ENCODE measurements at places on chromosomes 6 and 20.

GRCh38 chr6:31042806-31043205, 32.5 kb downstream of the MUC22 start:
- peak; percentile 59 for DNase-seq

GRCh38 chr20:61937146-61937962, 128.3 kb downstream of the TAF4 start:
- no peak for DNase-seq

DNA sequence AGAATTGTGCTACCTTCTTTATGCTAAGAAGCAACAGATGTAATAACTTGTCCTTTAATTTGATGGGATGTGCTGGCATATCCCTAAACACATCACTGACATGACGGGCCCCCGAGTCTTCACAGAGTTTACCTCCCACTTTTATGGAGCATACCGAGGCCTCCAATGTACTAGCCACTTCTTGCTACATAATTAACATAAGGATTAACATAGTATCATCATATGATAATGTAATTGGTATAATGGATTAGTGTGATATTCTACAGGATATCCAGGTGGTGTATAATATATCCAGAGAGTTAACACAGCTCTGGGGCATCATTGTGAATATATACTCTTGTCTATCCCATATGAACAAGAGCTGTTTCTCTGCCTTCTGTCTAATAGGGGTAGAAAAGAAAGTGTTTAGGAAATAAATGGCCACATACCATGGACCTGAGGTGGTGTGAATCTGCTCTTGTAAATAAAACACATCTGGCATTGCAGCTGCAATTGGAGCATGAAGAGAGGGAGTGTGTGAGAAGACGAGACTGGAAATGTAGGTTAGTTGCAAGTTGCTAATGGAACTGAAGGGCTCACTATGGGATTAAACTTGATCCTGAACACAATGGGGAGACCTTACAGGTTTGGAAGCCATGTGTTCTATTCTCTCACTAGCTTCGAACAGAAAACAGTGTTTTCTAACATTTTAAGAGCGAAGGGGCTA, 102.3 kb downstream of the IYD start:
- no peak for DNase-seq

GRCh38 chr6:157029980-157030690, 253.0 kb downstream of the ARID1B start:
- DNase-seq, result no peak

DNA sequence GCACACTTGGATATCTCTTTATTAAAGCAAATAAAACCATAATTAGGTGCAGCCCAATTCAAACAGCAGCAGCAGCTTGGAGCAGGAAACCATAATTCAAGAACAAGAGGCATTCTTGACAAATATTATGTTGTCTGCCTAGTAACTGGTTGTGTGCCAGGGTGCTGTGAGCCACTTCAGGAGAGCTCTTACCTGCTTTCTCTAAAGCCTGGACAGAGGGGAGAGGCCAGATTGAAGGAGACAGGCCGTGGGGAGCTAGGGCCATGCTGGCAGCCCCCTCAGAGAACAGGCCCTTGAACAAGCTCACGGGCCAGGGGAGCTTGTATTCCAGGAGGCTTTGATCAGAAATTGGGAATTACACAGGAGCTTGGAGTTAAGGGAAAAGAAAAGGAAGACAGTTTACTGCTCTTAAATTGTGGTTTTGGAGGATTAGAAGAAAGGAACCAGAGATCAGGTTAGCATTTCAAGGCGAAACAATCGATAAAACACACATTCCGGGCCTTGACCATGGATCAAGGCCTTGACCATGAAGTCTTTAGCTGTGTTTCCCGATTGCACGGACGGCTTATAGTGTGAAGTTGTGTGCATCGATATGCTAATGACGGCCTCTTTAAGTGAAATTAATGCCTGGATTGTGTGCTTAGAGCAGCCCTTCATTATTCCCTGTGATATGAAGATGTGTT, 69.8 kb upstream of the NKX2-2 start:
- no peak for DNase-seq

DNA sequence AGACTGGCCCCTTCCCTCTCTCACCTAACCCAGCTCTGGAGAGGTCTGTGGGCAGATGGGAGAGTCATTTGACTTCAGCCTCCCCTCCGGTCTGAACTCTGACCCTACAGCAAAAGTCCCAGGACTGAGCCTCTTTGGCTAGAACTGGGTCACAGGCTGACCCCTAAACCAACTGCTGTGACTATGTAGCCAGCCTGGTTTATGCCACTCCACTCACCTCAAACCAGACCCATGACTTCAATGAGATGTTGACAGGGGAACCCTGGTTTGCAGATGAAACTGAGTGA, 864 bp upstream of the OSBPL2 start:
- no peak for DNase-seq

DNA sequence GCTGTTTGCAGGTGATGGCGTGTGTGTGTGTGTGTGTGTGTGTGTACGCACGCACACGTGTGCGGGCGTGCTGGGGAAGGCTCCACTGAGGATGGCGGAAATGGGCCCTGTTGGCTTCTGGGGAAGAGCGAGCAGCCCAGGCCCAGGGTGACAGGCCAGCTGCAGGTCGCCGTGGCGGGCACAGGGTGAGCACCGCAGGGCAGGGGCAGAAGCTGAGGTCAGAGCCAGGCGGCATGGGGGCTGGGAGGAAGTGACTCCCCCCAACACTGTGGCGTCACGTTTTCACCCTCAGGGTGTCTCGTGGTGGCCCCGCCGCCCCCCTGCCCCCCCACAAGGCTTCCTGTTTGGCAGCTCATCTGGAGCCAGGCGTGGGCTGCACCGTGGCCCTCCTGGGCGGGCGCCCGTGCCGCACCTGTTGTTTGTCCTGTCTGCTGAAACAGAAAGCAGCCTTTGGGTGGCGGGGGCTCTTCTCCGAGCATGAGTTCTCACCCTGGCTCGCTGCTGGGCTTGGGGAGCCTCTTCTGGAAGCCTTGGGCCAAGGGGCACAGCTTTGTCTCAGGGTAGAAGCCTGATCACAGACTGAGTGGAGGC, 7.1 kb downstream of the RBM38 start:
- no peak for DNase-seq

DNA sequence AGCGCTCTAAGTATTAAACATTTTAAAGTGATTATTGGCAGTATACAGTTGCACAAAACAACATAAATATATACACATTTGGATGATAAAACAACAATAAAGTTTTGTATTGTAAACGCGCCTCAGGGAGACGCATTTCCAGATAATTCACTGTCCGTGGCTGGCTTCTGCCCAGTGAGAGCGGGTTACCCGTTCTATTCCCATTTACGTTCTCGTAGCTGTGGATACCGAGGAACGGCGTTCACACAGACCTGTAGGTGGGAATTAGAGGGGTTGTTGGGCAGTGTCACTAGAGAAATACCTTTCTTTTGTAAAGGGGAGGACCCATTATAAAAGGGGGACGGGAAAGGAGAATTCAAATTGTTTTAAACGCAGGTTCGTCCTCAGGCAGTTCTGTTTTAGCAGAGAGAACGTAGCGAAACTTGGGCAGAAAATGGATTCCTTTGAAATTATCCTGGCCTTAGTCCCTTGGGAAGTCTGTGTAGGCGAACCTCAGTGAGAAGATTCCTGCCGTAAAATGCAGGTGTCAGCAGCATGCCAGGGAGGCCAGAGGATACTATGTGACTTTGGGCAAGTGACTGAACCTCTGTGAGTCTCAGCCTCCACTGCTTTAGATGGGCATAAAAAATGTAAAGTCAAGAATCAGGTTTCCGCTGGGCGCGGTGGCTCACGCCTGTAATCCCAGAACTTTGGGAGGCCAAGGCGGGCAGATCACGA, 756 bp downstream of the MTG2 start:
- DNase-seq, result no peak

- DNase-seq, result peak; percentile 36
Measured at GRCh38 chr6:131937703-131938631, 13.2 kb downstream of the CCN2 start.

- DNase-seq, result peak; percentile 96
Measured at GRCh38 chr20:20410678-20411077, 42.8 kb downstream of the INSM1 start.

GRCh38 chr6:40328386-40328985, 258.7 kb downstream of the LRFN2 start:
- peak; percentile 85 for DNase-seq

DNA sequence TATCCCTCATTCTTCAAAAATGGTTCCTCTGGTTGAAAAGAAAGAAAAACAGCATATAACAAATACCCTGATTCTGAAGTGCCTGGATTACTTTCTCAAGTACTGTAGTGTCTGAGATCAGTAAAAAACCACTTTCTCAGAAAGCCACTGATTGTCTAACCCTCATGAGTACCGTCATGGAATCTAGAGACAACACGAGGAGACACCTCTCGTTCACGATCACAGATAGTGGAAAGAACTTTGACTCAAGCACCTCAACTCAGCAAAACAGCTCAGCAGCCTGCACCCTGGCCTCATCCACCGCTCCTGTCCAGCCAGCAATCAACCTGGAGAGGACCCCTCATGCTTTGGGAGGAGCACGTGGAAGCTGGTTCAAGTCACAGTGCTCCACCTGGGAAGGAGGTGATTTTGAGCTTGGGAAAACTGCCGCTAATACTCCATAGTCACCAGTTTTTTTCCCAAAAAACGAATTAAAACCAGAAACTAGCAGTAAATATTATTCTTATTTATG, 1.0 kb downstream of the SCML4 start:
- DNase-seq, result no peak

DNA sequence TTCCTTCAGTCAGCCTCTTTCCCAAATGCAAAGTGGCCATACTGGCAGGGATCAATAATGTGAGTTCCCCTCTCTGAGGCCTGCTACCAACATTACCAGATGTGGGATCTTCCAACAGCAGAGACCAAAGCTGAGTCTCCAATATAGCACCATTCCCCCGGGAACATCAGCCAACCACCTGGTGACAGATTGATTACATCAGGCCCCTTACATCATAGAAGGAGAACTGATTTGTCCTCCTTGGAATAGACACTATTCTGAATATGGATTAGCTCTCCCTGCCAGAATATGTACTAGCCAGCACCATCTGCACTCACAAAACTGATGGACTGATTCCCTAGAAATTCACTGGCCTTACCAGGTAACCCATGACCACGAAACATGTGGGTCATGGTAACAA, 61.9 kb upstream of the CARMIL1 start:
- DNase-seq, result peak; percentile 76

DNA sequence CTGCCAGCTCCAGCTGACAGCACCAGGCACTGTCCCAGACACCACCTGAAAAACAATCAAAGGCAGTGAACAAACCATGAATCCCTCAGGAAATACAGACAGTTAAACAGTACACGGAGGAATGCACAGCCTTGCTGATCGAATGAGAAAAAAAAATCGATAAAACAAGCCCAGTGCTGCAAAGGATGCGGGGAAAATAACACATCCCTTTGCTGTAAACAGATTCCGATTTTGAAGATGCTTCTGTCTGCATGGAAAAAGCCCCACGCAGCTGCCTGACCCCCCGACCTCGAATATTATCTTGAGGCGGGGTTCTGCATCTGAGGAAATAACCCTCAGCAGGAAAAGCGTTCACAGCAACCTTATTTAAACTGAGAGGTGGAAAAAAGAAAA, 43.9 kb downstream of the RBM38 start:
- no peak for DNase-seq

GRCh38 chr6:6169141-6169540, 151.3 kb downstream of the F13A1 start:
- DNase-seq, result no peak

GRCh38 chr6:35543459-35544193, 30.9 kb upstream of the TULP1 start:
- peak; percentile 30 for DNase-seq

DNA sequence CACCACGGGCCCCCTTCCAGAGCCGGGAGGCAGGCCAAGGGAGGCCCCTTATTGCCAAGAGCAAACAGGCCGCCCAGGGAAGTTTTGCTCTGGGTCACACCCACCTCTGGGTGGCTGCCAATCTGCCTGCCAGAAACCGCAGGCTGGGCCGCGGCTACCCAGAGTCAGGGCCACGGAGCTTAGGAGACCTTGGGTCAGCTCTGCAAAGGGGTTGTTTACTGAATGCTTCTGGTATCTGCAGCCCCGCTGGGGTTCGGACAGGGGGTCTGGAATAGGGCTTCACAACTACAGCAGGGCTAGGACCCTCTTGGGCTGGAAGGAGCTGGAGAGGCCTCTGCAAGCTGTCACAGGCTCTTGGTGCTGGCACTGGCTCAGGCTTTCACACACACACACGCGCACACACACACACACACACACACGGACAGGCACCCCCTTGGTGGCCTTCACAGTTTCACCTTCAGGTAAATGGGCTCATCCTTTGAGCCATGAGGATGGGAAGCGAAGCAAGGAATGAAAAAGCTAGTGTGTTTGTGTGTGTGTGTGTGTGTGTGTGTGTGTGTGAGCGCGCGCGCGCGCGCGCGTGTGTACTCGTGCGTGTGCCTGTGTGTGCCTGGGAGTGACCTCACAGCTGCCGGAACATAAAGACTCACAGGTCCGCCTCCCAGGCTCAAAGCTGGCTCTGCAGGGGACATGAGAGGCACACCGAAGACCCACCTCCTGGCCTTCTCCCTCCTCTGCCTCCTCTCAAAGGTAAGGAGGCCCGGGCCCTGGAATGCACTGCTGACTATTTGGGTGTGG, at the start of gene CCN5:
Gene CCN5, plus strand, starts transcription at position 669 of the 798 bp plus-strand sequence. Its CDS starts 22 bp downstream, at position 691.
- DNase-seq, result no peak

DNA sequence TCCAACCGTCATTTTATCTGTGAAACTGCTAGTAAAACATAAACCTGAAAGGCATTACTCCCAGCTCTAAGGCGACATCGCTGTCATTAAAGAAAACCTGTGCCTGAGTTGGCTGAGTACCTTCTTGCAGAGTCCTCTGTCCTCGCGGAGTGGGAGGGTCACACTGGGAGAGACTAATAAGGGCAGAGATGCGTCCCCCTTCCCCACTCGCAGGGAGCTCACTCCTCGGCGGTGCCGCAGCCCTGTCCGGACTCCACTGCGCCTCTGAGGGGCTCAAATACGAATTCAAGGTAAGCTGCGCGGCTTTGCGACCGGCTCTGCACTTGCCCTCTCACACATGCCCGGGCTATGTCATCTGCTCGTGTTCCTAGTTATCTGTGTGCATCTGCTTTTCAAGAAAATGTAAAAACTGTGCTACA, at the start of gene COL19A1:
Gene COL19A1, plus strand, starts transcription at position 206 of the 419 bp plus-strand sequence. CDS start 13,012 bp downstream, outside the sequence.
- DNase-seq, result peak; percentile 63

GRCh38 chr6:11374036-11375010, 141.9 kb upstream of the NEDD9 start:
- no peak for DNase-seq

- no peak for DNase-seq
Measured at GRCh38 chr20:6686171-6686570, 81.3 kb upstream of the BMP2 start.

DNA sequence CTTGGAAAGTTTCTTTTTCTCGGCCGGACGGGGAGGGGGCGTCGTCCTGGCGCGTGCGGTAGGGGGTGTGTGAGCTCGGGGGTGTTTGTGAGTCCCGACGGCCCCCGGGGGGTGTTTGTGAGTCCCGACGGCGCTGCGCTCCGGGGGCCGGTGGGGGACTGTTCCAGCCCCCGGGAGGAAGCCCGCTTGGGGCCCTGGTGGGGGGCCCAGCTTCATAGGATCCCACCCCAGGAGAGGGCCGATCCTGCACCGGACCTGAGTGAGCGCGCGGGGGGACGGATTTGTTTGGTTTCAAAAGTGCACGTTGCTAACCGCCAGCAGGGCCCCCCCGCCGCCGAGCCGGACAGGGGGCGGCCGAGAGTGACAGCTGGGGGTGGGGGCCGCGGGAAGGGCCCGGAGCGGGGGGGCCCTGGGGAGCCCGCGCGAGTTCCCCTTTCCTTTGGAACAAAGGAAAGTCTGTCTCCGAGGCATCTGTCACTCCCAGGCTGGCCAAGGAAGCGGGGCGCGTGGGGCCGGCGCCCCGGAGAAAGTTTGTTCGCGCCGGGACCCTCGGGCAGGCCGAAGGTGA, 485 bp downstream of the TGIF2 start:
- peak; percentile 65 for DNase-seq
